A549 (cell line): ENCODE measurements at places on chromosomes 13 and 19. TPM values are rescaled to one million over a fixed set of nuclear protein-coding genes. Genes with fewer than 3 reads are reported as not detected.

The RNF225 gene
- polyA plus RNA-seq, result not detected in 3 replicates

The KLK12 gene
- polyA plus RNA-seq, result not detected in 3 replicates

The SMIM7 gene
- polyA plus RNA-seq, result 74.6 to 74.8 TPM (median 74.7 TPM) in 3 replicates

The SRRM5 gene
- 0.44 to 0.55 TPM (median 0.50 TPM) in 3 replicates for polyA plus RNA-seq
